ENCODE measurements at places on chromosomes 16 and 17.

DNA sequence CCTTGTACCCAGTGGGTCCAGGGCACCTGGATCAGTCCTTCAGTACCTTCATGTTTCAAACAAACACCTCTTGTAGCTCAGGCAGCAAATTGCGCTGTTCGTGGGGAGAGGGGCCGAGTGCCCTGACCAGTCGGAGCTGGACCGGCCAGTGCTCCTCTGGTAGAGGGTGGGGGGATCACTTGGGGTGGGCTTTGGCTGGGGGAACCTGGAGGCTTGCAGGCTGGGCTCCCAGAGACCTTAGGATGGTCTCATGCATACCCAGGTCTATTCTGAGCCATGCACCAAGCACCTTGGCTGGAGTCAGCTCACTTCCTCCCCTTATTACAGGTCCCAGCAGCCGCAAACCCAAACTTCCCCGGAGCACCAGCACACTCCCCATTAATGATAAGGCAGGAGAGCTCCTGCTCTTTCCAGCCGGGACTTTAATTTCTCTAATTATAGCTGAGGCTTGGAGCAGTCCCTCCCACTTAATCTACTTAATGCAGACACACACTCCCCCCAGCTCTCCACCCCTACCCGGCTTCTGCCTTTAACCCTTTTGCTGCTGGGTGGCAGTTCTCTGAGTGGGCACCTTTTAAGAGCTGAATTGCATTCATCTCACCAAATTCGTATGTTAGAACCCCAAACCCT, 26.3 kb upstream of the MGAT5B start:
- no peak for DNase-seq

- DNase-seq = peak; percentile 72
Observed at GRCh38 chr17:76446449-76447231, 6.3 kb downstream of the UBE2O start.

- DNase-seq = no peak
Observed at GRCh38 chr17:45942284-45942683, 47.9 kb downstream of the MAPT start.

- DNase-seq = no peak
Observed at GRCh38 chr16:12238598-12238997, 262.1 kb downstream of the SNX29 start.

GRCh38 chr17:29048440-29049368, 5.8 kb downstream of the PIPOX start:
- DNase-seq = peak; percentile 25

GRCh38 chr16:23959752-23960072, 123.9 kb downstream of the PRKCB start:
- no peak for DNase-seq

DNA sequence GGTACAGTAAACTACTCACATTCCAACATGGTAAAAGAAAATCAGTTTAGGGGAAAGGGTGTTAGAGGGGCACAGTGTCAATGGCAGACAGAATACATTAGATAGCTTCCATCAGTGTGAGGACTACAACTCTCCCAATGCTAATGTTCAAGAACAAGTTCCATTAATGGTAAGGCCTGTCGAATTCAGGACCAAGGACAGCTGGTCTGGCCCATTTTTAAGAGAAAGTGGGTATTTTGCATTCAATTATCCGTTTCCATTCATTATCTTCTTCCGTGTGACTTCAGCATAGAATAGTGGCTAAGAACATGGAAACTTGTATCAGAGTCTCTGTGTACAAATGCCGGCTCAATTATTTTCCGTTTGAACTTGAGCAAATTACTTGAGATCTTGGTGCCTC, 98.4 kb downstream of the XYLT1 start:
- DNase-seq = no peak

DNA sequence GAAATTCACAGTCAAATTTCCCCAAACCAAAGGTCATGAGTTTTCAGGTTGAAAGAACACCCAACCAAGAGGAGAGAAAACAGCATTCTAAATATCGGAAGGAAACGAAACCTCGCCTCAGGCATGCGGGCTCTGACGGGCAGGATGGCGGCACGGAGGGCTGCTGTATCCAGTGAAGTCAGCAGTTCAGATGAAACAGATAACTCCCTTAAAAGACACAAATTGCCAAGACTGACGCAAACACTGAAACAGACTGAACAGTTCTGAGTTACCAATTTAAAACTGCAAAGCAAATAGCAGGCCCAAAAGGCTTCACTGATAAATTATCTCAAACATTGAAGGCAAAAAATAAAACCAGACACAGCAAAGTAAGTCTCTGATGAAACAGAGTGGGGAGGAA, 20.6 kb upstream of the CDH15 start:
- DNase-seq = no peak

GRCh38 chr17:64622931-64623654, 39.0 kb downstream of the SMURF2 start:
- peak; percentile 90 for DNase-seq
